ENCODE measurements at places on chromosomes 11 and 22. TPM values are rescaled to one million over a fixed set of nuclear protein-coding genes. Genes with fewer than 3 reads are reported as not detected.

Gene LRP5
- polyA plus RNA-seq: 16.1 TPM

Gene NLRP6
- 0.16 TPM for polyA plus RNA-seq

Gene KDM4E
- not detected for polyA plus RNA-seq

Gene HEPHL1
- polyA plus RNA-seq: not detected

Gene RRM1
- polyA plus RNA-seq: 106 TPM

Gene OR51A4
- not detected for polyA plus RNA-seq

Gene PRG2
- polyA plus RNA-seq: 31.8 TPM

Gene ART1
- polyA plus RNA-seq: not detected

Gene NRXN2
- polyA plus RNA-seq: not detected

Gene MYEOV
- polyA plus RNA-seq: 80.9 TPM

Gene C11orf65
- polyA plus RNA-seq: 2.1 TPM

Gene GATD1
- 144 TPM for polyA plus RNA-seq

Gene SLC6A5
- not detected for polyA plus RNA-seq

Data from K562 (cell line).